Gastroesophageal sphincter (tissue), 4 donors: ENCODE measurements at places on chromosomes 7 and 10. TPM values are rescaled to one million over a fixed set of nuclear protein-coding genes. Genes with fewer than 3 reads are reported as not detected.

The CAV2 gene
- total RNA-seq, result 182 TPM

The TMEM176B gene
- total RNA-seq, result 59.3 TPM

The CLEC2L gene
- 0.39 TPM for total RNA-seq

The COPG2 gene
- 15.6 TPM for total RNA-seq

The NKX1-2 gene
- 0.12 TPM for total RNA-seq

The ASAH2 gene
- total RNA-seq, result 1.2 TPM

The TPST1 gene
- 25.3 TPM for total RNA-seq

The GOLGA7B gene
- total RNA-seq, result 0.31 TPM

The LRGUK gene
- total RNA-seq, result 0.94 TPM

The MACROH2A2 gene
- total RNA-seq, result 12.9 TPM
